Skin of body (tissue), 3 donors: ENCODE measurements at places on chromosomes 6 and 20.

GRCh38 chr6:137740967-137741761, 125.9 kb upstream of the TNFAIP3 start:
- DNase-seq = no peak

DNA sequence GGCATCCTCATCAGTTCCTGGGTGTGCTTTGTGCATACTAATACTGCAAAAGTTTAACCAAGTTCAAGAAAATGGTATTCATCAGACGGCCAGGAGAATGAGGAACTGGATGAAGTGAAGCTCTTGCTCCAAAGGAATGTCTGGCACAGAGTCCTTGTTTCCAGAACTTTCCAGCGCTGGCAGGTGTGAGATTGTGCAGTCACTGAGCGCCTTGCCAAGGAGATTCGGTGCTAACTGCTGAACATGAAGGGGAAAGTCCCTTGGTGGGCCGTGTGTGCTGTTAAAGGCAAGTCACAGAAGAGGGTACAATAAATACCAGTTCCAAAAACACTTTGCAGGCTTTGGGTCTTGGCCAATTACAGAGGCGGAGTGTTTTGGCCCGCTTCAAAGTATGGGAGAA, 262.3 kb upstream of the SOX4 start:
- peak; percentile 46 for DNase-seq

DNA sequence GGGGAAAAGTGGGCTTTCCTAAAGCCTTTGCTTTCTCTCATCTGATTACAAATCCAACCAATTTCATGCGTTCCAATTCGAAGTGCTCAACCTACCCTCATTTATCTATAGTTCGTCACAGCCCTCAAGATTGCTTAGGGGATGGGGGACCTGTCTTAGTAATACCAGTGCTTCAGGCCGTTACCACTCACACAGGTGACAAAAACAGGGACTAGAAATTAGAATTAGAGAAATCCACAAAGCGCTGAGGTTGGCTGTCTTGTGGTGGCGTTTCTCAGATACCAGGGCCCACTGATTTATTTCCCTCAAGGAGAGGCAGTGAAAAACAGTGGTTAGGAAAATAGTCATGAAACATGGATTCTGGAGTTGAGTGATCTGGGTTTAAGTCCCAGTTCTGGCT, 121.6 kb upstream of the SPACA1 start:
- DNase-seq = no peak

- no peak for DNase-seq
These were observed 103.1 kb downstream of the QRSL1 start for GRCh38 chr6:106732376-106732940.

GRCh38 chr6:48475275-48475674, 364.3 kb upstream of the PTCHD4 start:
- no peak for DNase-seq

DNA sequence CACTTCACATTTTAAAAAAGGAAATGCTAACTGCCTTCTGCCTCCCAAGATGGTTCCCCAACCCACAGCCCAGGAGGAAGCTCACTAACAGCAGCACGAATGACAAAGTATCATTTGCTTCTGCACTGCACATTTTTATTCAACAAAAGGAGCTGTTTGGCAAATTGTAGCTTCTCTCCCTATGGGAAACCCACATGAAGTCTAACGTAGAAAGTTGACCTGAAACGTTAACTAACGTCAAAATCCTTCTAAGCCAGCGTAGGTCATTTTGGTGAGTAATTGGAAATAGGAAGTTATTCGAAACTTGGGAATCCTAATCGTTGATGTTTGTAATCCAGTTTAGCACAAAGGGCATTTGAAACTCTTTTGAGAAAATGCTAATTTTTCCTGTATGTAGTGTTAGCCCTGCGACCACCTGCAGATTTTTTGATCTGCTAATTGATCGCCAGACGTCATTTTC, 2.9 kb downstream of the SALL4 start:
- DNase-seq = no peak

GRCh38 chr6:12037798-12038197, 25.7 kb downstream of the HIVEP1 start:
- DNase-seq = no peak

GRCh38 chr20:39849171-39849570, 839.9 kb downstream of the MAFB start:
- DNase-seq = no peak

DNA sequence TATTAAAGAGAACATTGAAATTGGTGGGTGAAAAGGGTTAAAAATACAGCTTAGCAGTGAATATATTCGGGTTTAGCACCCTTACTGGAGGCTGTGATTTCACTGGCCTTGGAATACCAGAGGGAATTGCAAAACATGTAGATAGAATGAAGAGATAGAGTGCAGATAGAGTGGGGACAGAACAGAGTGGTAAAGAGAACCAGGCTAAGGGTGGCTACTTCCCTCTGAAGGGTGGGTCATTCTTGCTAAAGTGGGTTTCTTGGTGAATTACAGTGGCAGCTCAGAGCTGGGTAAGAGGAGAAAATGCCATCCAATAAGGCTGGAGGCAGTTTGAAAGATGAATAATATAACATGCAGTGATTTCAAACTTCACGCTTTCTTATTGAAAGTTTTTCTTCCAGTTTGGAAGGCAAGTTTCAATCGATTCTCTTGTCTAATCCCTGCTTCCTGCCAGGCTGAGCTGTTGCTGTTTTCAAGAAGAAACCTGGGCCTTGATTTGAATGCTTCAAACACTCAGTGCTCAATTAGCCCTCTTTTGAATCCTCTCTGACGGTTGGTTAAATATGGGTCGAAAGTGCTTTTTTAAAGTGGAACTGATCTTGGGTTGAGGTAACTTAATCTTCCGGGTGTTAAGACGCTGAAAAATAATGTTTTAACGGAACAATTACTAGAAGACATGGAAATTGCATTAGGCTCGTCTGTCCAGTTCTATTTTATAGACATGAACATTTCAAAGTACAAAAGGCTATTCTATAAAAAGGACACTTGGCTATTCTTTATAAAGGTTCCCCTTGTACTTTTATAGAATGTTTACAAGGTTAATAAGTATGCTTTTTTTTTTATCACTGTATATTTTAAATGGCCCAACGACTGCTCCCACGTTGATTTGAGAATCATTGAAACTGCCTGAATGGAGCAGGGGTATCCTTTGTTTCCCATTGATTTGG, 203.3 kb downstream of the BCAS1 start:
- DNase-seq = no peak

- no peak for DNase-seq
These were observed 72.2 kb downstream of the CNBD2 start for GRCh38 chr20:36040571-36040970.

- DNase-seq = no peak
These were observed 30.3 kb upstream of the MDGA1 start for GRCh38 chr6:37727996-37728395.

- DNase-seq = no peak
These were observed 172.8 kb upstream of the MAP3K7 start for GRCh38 chr6:90759664-90760063.

DNA sequence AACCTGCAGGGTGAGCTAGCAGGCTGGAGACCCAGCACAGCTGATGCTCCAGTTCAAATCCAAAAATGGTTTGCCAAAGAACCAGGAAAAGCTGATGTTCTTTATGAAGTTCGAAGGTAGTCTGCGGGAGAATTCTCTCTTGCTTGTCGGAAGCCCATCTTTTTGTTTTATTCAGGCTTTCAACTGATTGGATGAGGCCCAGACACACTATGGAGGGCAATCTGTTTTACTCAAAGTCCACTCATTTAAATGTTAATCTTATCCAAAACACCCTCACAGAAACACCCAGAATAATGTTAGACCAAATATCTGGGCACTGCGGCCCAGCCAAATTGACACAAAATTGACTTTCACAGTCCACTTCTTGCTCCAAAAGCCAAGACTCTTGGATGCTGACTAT, 105.6 kb upstream of the PMEPA1 start:
- no peak for DNase-seq

- DNase-seq = no peak
These were observed 737.0 kb upstream of the ADGRB3 start for GRCh38 chr6:67897998-67898607.

GRCh38 chr6:130780122-130780521, 47.1 kb upstream of the SMLR1 start:
- no peak for DNase-seq

GRCh38 chr6:139257291-139257690, 34.5 kb downstream of the TXLNB start:
- no peak for DNase-seq

GRCh38 chr6:122620902-122621301, 10.7 kb downstream of the PKIB start:
- no peak for DNase-seq

- no peak for DNase-seq
These were observed 16.8 kb downstream of the SFT2D1 start for GRCh38 chr6:166325383-166326042.

GRCh38 chr6:158853880-158854213, 34.7 kb upstream of the EZR start:
- DNase-seq = no peak

DNA sequence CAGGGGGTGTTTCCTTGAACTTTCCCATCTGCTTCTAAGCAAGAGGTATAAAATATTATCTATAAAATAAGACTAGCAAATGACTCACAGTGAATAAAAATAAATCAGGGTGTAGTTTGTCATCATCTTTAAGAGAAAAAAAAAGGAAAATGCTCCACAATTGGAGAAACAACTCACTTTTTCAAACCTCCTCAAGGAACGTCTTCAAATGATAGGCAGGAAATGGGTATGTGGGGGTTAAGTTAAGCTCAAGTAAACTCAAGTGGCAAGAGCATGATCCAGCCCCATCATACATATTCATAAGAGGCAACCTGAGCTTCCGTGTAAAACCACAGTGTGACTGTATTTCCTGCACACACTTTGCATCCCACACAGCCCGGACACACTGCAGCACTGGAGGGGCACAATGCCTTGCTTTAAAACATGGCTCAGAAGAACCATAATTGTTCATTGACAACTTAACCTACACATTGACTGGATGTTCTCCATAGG, 58.5 kb upstream of the CEP85L start:
- DNase-seq = no peak

GRCh38 chr20:44997171-44997570, 30.9 kb downstream of the STK4 start:
- DNase-seq = no peak

DNA sequence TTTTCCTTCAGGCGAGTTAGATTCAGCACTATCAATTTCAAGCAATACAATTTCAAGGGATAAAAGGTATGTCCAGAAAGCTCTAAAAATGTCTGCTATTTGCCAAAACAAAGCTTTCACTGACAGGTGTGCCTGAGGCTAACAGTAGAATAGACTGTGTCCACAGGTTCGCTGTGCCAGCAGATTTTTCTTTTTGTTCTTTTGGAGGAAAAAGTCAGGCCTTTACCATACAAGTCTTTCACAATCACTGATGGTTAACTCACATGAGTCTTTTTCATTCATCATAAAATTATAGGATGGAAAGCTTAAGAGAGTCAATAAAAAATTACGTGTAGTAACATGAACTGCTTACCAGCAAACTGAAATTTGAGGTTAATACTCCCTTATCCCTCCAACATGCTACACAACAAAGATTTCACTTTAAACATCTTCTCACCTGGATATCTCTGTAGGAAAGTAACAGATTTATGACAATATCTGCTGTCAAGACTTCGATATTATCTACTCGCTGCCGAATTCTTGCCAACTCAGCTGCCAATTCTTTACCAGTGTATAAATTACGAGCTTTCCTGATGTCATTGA, 95.4 kb downstream of the MAP3K5 start:
- no peak for DNase-seq

DNA sequence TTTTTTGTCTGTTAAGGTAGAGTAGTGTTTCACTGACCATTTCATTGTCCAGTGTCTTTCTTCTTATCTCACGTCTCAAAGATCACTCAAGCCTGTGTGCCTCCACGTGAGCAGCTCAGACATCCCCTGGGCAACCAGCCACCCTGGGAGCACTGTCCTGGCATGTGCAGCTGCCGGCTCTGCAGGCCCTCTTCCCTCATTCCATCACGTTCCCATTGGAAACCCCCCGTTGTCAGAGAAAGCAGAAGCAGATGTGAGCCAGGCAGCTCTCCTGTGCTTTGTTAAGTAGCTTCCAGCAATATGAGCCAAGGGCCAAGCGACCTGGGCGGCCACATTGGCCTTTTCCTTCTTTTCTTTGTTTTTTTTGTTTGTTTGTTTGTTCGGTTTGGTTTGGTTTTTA, 233.2 kb upstream of the SYNDIG1 start:
- DNase-seq = no peak

DNA sequence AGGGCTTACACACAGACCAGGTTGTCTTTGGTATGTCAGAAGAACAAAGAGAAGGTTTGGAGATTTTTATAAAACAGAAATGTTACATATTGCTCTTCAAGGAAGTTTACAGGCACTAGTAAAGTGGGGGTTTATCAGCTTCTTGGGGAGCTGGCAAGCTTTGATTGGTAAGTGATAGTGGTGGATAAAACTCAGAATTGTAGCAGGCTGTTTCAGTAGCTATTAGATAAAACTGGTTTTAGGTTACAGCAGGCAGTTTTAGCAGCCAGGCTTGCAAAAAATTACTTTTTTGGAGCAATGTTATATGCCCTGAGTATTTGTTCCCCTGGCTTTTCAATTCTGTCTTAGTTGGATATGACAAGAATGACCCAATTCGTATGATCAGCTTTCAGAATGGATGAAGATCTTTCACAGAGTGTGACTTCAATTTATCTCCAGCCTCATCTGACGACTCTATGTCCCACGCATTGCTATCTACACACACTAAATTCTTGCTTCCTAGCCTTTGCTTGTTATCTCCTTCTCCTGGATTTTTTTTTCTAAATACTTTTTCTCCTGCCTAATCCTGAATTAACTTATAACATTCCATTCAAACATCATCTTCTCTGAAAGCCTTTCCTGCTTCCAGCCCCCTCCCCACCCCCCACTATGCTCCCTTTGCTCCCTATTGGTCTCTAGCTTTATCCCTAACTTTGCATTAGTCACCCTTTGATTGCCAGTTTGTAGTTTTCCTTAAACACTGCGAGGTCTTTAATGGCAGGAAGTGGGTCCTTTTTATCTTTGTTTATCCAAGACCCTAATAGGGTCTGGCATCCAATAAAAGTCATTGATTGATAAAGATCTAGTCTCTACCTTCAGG, 1.0 kb upstream of the TOMM34 start:
- DNase-seq = no peak

DNA sequence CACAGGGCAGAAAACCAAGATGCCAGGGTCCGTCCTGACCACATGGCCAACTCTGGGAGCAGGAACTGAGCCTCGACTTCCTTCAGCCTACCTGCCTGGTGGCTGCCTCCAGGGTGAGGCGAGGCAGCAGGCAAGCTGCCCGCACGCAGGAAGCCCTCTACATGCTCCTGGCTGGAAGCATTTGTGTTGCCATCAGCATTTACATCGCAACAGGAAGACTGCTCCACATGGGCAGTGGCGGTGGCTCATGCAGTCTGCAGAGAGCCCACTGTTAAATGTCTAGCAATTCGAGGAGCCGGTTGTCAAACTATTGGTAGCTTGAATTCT, 233.8 kb downstream of the SYNDIG1 start:
- DNase-seq = no peak

GRCh38 chr20:760751-761417, 7.4 kb downstream of the SLC52A3 start:
- no peak for DNase-seq

- DNase-seq = no peak
These were observed 48.9 kb upstream of the ENPP5 start for GRCh38 chr6:46219661-46220060.
